ENCODE measurements at places on chromosomes 7 and 10.

- no peak for DNase-seq
Measured at GRCh38 chr10:31101123-31101522, 69.5 kb upstream of the ZNF438 start.

DNA sequence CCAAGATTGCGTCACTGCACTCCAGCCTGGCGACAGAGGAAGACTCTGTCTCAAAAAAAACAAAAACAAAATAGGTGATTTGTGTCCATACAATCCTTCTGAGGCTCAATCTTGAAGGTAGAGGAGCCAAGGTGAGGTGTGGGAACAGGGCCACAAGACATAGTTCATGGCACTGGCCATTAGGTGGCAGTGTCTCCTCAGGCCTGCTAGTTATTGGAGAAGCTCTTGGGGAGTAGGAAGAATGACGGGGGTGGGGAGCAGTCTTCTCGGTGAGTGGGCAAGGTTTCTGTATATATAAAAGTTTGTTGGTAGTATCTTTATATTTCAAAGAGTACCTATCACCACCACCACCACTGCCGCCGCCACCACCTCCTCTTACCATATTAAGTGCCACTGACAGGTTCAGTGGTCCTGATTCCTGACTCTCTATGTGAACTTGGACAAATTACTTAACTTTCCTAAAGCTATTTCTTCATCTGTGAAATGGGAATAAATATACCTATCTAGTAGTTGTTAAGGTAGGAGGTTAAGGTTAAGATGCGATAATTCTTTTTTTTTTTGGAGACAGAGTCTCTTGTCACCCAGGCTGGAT lies 24.0 kb downstream of the CCSER2 start:
- DNase-seq, result no peak

- DNase-seq, result no peak
Measured at GRCh38 chr10:114151486-114151885, 22.5 kb downstream of the CCDC186 start.

DNA sequence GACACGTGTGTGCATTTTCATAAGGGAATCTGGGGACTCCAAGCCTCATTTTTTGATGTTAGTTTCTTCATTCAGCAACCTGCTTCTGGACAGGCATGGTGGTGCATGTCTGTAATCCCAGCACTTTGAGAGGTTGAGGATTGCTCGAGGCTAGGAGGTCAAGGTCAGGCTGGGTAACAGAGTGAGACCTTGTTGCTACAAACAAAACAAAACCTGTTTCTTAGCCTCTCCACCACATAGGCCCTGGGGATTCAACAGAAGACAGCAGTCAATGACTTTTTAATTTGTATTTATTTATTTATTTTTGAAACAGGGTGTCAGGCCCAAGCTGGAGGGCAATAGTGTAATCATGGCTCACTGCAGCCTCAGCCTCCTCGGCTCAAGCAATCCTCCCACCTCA lies 6.9 kb upstream of the CYTH3 start:
- DNase-seq, result no peak

DNA sequence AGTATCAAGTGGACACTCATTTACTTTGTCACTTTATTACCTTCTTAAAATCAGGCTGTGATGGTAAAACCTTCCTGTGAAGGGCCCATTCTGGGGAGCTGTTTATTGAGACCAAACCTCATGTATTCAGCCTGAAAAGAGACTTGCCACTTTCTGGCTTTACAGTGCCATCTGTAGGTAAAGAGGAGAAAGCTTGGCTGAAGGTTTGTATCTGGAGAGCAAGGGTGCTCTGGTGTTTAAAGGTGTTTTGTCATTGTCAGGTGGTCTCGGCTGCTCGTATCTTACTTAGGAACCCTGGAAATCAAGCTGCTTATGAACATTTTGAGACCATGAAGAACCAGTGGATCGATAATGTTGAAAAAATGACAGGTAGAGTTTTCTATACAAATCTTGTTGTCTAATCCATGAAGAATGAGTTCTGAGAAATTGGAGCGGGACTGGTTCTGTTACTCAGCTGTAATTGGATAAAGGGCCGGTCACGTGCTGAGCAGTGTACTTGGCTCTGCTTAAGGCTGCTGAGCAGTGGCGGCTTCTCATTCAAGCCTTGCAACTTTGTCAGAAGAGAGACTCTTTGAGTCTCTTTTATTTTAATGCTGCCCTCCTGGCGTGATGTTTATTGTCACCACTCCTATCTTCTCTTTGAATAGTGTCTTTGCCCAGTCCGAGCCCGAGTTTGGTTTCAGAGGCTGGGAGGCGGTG lies 46.9 kb downstream of the AP3M1 start:
- no peak for DNase-seq

GRCh38 chr10:122419876-122420623 lies 34.4 kb upstream of the ARMS2 start:
- DNase-seq, result no peak

GRCh38 chr7:112940314-112940732 lies 146.3 kb downstream of the GPR85 start:
- DNase-seq, result no peak

GRCh38 chr10:119306514-119306951 lies 99.2 kb downstream of the GRK5 start:
- DNase-seq, result no peak

DNA sequence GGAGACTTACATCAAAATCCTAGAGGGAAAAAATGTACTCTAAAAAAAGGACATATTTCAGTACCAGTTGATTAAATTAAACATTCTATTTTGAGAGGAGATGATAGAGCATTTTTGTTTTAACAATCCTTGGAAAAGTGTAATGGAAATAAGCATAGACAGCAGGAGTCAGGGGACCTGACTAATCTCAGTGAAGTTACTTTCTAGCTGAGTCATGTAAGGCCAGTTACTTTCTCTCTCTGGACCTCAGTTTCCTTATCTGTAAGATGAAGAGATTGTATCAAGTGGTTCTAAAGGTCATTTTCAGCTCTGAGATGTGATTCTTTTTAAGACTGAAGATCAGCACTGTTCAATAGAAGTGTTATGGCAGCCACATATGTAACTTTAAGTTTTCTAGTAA lies 44.1 kb downstream of the VTI1A start:
- DNase-seq, result no peak

GRCh38 chr7:155124706-155125105 lies 54.6 kb downstream of the HTR5A start:
- DNase-seq, result no peak

GRCh38 chr7:142782922-142783900 lies 12.4 kb downstream of the PRSS2 start:
- DNase-seq, result peak; percentile 87

- no peak for DNase-seq
Measured at GRCh38 chr7:116392806-116393205, 106.7 kb upstream of the CAV2 start.

- no peak for DNase-seq
Measured at GRCh38 chr7:155395176-155395797, 62.6 kb upstream of the EN2 start.

GRCh38 chr10:97136756-97137155 lies 49.0 kb downstream of the SLIT1 start:
- DNase-seq, result no peak

DNA sequence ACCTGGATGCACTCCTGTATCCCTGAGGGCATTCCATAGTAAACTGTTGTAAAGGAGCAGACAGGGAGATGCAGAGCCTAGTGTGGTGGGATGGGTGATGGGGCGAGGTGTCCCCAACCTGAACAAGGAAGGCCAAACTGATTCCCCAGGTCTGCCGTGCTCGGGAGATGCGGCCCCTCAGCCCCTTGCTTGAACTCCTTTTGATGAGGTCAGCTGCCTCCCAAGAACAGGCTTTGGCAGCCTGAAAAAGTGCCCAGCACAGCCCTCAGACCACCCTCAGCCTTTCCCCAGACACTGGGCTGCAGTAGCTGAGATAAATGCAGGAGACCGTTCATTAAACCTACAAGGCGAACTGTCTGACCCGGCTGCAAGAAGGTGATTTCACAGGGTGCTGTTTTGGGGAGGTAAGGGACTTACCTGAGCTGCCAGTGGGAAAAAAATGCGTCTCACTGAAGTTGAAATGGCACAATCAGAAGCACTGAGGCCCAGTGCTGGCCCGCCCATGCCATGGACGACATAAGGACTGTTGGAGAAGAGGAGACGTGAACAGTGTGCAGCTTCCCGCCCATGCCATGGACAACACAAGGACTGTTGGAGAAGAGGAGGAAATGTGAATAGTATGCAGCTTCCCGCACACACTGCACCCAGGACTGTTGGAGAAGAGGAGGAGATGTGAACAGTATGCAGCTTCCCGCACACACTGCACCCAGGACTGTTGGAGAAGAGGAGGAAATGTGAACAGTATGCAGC lies 148.4 kb upstream of the FAM20C start:
- DNase-seq, result no peak

GRCh38 chr7:51647931-51648351 lies 331.3 kb upstream of the COBL start:
- no peak for DNase-seq

- no peak for DNase-seq
Measured at GRCh38 chr7:38168890-38169570, 9.0 kb upstream of the STARD3NL start.

- no peak for DNase-seq
Measured at GRCh38 chr7:156816943-156817572, 75.9 kb downstream of the LMBR1 start.

Data from NCI-H1930 (cell line).